WTC11 (cell line): ENCODE measurements at places on chromosomes 12 and 14. TPM values are rescaled to one million over a fixed set of nuclear protein-coding genes. Genes with fewer than 3 reads are reported as not detected.
A peak's percentile ranks its signal among the peaks of the same experiment; 100 is the strongest.

The E2F7 gene
- 19.8 to 28.4 TPM (median 22.3 TPM) in 3 replicates for total RNA-seq

DNA sequence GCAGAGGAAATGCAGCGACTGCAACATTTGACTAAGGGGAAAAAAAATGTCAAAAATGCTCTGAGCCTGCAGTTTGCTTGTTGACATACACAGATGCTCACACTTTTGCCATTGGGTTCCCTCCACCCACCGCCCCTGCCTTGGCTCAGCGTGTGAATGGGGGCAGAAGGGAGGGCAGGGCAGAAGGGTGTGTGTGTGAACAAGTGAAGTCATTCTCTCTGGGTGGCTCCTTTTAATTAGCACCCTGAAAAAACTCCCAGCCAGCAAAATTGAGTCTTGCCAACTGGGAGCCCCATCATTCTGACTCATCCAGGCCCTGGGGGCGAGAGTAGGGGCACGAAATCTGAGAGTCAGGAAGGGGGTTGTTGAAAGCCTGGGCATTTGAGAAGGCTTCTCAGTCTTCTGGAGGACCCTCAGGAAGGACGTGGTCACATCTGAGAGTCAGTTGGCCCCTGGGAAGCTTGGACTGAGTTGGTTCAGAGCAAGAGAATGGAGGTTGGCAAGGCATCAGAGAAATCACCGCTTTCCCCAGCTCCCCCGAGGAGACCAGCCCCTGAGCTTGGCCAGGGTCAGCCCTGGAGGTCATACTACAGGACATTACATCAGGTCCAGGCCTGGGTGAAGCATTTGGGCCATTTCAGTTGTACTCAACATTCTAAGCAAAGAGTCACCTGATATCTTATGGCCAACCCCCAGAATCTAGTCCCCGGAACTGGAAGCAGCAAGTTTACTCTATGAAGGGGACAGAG, 22.7 kb upstream of the KRT78 start:
- DNase-seq, result no peak

DNA sequence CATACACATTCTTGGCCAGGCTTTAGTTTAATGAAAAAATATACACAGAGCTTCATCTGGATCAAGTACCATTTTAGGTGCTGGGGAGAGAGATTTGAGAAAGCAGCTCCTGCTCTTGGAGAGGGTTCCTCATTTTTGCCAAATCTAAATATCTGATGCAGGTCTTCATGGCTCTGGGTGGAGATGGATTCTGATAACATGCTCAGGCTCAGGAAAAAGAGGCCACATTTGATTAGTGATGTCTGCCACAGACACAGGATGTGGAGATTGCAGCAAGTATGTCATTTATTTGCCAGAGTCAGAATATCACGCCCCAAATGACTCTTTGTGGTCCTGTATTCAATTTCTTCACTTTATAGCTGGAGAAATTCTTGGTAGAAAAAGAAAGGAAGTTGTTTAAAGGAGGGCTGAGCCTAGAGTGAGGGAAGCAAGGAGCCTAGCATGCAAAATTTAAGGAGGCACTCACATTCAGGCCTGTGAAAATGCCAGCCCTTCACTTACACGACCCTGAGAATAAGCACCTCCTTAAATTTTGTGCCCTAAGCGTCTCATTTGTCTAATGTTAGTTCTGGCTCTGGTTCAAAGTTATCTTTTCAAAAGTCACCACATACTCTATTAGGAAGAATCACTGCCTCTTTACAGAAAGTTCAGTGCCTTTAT, 492.9 kb upstream of the TBX3 start:
- no peak for DNase-seq

DNA sequence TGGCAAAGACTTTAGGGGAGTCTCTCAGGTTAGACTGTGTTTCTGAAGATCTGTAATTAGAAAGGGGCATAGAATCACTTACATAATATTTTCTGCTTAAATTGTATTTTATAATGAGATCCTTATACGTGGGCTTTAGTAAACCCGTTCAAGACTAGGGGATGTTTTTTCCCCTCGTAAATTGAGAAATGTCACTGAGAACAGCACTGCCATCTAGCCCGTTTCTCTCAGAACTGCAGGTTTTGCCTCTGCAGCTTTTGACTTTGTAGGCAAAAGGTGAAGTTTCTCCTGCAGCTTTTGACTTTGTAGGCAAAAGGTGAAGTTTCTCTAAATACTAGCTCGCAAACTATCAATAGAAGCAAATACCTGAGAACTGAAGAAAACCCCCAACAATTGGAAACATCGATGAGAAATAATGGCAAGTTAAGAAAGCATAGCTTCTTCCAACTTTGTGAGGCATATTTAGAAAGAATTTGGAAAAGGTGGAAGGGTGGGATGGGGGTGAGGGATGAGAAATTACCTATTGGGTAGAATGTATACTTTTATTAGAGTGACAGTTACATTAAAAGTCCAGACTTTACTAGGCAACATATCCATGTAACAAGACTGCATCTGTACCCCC, 9.9 kb upstream of the ASPG start:
- DNase-seq, result no peak

GRCh38 chr14:37589715-37590427, 5.2 kb downstream of the FOXA1 start:
- DNase-seq, result no peak

The KCNMB4 gene
- total RNA-seq, result 21.5 to 23.3 TPM (median 21.5 TPM) in 3 replicates

- DNase-seq, result no peak
Measured at GRCh38 chr12:47648056-47648579, 57.7 kb downstream of the RPAP3 start.

GRCh38 chr14:104965561-104966231, 12.5 kb downstream of the AHNAK2 start:
- DNase-seq, result no peak

GRCh38 chr12:5907807-5908206, 37.3 kb downstream of the ANO2 start:
- DNase-seq, result no peak

The MYF5 gene
- not detected in 3 replicates for total RNA-seq

- no peak for DNase-seq
Measured at GRCh38 chr12:83931451-83931850, 981.1 kb downstream of the SLC6A15 start.

- DNase-seq, result no peak
Measured at GRCh38 chr12:128726886-128727285, 96.9 kb downstream of the SLC15A4 start.

DNA sequence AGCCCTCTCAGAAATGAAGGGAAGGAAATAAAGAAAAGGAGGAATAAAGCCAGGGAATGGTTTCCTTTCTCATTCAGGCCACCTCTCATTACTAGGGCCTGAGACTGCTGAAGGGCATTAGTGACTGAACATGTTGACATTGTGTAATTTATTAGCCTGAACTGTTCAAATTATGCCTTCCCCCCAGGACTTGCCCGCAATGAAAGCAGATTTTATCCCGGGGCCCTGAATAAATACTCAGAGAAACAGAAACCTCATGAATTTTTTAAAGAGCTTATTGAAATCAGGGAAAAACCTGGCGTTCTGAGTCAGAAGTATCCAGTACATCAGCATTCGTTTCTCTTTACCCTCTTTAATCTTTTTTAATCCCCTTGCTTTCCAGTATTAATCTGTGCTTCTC, 35.9 kb upstream of the WSCD2 start:
- DNase-seq, result no peak

The ADAM20 gene
- total RNA-seq, result 0.25 to 0.50 TPM (median 0.37 TPM) in 3 replicates

The TSPAN11 gene
- total RNA-seq, result 4.6 to 6.1 TPM (median 5.3 TPM) in 3 replicates

The SERPINA1 gene
- 5.1 to 7.2 TPM (median 6.8 TPM) in 3 replicates for total RNA-seq

DNA sequence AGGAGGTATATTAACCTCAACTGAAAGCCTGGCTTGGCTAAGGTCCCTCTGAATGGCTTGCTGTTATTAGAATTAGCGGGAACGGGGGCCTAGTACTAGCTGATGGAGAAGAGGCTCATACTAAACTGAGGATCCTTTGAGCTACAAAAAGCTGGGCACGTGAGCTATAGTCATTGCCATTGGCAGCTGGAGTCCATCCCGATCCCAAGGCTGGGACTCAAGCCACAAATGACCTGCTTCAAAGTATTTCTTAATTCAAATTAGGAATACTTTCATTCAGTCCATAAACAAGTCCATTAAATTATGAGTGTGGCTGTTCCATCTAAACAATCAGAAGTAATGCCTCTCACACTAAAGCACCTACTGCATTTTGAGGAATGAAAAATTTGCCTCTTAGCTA, 114.5 kb downstream of the DACT1 start:
- DNase-seq, result no peak

The SLC17A8 gene
- 0.05 to 0.26 TPM in 2 of 3 replicates, not detected in the other for total RNA-seq

DNA sequence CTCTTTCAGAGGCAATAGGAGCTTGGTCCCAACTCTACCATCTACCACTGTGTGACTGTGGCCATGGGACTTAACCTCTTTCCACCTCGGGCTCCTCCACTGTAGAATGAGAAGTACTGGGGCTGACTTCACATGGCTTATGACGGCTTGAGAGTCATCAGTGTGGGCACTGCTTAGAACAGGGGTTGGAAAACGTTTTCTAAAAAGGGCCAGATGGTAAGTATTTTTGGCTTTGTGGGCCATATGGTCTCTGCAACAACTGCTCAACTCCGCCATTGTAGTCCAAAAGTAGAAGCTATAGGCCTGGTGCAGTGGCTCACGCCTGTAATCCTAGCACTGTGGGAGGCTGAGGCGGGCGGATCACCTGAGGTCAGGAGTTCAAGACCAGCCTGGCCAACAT, 69.2 kb upstream of the LTA4H start:
- no peak for DNase-seq

The NANOG gene
- total RNA-seq, result 330 to 387 TPM (median 352 TPM) in 3 replicates

DNA sequence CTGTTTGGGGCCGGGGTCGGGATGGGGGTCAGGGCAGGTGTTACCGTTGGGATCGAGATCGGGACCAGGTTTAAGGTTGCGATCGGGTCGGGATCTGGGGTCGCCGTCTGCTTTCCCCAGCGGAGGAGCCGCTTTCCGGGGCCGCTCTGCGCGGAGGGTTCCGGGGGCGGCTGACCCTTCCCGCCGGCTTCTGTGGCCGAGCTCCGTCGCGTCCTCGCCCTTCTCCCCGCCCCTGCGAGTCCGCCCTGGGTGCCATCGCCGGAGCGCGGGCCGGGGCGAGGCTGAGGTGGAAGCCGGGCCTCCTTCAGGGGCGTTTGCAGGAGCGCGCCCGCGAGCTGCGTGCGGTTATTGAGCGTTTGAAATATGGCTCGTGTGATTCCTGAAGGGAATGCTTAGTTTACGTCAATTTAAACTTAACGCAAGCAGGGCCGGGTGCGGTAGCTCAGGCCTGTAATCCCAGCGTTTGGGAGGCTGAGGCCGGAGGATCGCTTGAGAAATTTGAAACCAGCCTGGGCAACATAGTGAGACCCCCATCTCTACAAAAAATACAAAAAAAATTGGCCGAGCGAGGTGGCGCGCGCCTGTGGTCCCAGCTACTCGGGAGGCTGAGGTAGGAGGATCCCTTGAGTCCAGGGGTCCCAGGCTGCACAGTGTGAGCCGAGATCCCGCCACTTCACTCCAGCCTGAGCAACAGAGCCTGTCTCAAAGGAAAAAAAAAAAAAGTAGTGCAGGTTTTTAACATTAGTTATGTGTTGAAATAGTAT, 620 bp downstream of the PGAM5 start:
- peak; percentile 42 for DNase-seq

The TBX5 gene
- 0.21 to 0.33 TPM (median 0.21 TPM) in 3 replicates for total RNA-seq

DNA sequence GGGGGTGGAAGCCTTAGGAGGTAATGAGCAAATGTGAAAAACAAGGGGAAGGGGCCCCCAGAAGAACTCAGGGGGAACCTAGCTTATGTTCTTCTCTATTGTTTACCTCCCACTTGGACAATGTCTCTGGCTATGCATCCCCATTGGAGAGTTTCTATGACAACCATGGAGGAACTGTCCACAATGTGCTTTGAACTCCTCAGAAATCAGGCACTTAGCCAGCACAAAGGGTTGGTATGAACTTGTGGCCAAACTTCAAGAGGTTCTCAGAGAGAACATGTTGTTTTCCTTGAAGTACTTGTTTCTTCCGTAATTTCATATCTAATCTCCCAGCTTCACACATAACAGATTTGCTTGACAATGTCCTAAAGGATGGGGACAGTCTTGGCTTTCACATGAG, 202.8 kb upstream of the PELI2 start:
- DNase-seq, result no peak

The ART4 gene
- total RNA-seq, result not detected in 3 replicates

- DNase-seq, result no peak
Measured at GRCh38 chr14:21099596-21099985, 1.1 kb upstream of the ZNF219 start.

The CFAP73 gene
- 0.30 to 0.94 TPM (median 0.37 TPM) in 3 replicates for total RNA-seq

The AMN gene
- total RNA-seq, result 2.4 to 3.0 TPM (median 2.8 TPM) in 3 replicates

GRCh38 chr14:104930526-104931303, 6.0 kb downstream of the PLD4 start:
- DNase-seq, result peak; percentile 9

DNA sequence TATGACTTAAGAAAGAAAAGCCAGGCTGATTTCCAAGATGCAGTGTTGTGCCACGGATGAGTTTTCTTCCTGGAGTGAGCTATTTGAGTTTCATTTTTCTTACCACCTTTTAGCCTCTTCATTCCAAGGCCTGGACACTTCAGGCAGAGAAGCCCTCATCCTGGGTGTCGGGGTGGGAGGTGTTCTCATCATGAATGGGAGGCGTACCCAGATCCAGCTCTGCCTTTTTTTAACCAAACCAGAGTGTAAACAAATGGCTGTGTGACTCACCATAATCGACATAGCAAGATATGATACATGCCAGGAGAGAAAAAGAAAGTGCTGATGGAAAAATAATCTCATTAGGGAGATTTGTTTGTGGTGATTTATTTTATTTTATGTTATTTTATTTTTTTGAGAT, 79.9 kb downstream of the ARF6 start:
- no peak for DNase-seq

GRCh38 chr12:69988481-69989321, 163.7 kb downstream of the MYRFL start:
- DNase-seq, result no peak

The PRKAB1 gene
- total RNA-seq, result 26.2 to 32.3 TPM (median 26.4 TPM) in 3 replicates

GRCh38 chr14:95206534-95206933, 49.2 kb upstream of the DICER1 start:
- DNase-seq, result no peak

The SLC22A17 gene
- 42.3 to 52.4 TPM (median 51.4 TPM) in 3 replicates for total RNA-seq

The ERBB3 gene
- 49.2 to 64.3 TPM (median 52.4 TPM) in 3 replicates for total RNA-seq

- DNase-seq, result no peak
Measured at GRCh38 chr12:85329913-85330312, 49.9 kb downstream of the ALX1 start.

- DNase-seq, result no peak
Measured at GRCh38 chr14:22122829-22123560, 449.4 kb upstream of the OR4E1 start.

- DNase-seq, result no peak
Measured at GRCh38 chr12:49550693-49551252, 11.9 kb downstream of the KCNH3 start.

The SLCO1B1 gene
- total RNA-seq, result 0.25 to 0.52 TPM (median 0.37 TPM) in 3 replicates
